ENCODE measurements at places on chromosomes 1 and 21.

DNA sequence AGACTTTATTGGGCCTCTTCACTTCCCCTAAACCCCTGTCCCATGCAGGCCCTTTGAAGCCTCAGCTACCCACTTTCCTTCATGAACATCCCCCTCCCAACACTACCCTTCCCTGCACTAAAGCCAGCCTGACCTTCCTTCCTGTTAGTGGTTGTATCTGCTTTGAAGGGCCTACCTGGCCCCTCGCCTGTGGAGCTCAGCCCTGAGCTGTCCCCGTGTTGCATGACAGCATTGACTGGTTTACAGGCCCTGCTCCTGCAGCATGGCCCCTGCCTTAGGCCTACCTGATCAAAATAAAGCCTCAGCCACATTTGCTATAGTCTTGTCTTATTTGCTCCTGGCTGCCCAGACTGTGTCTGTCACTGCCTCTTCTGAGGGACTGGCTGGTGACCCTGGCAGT, 5.5 kb downstream of the GSTM4 start:
- no peak for DNase-seq

DNA sequence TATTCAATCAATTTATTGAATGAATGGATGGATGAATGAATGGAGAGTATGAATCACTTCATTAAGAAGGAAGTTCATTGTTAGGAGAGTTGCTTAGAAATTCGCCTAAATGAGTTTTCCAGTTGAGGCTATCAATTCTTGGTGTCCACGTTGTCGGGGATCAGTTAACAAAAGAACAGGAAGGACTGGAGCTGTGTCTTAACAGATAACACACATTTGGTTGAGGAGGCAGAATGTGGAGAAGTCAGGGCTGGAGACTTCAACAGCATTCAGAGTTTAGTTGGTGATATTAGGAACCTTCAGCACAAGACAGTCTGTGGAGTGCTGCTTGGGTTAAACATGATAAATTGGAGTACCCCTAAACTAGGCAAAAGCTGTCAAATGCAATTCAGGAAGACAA, 33.7 kb downstream of the ZBTB18 start:
- no peak for DNase-seq

GRCh38 chr1:48442864-48443619, 29.0 kb downstream of the SPATA6 start:
- no peak for DNase-seq

DNA sequence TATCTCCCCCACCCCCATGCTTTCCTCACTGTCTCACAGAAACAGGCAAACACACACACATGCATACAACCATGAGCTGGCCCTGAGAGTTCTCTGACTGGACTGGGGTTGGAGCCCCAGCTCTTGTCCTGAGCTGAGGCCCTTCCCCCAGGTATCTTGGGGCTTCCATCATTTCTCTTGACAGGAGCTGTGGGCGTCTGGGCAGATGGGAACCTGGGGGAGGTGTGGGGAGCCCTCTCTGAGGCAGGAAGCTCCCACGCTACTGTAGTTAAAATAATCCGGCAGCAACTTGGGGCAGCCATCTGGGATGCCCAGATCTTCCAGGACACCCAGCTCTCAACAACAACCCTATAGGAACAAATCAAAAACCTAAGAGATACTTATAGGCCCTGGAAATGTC, 2.7 kb upstream of the KIF21B start:
- DNase-seq, result no peak

DNA sequence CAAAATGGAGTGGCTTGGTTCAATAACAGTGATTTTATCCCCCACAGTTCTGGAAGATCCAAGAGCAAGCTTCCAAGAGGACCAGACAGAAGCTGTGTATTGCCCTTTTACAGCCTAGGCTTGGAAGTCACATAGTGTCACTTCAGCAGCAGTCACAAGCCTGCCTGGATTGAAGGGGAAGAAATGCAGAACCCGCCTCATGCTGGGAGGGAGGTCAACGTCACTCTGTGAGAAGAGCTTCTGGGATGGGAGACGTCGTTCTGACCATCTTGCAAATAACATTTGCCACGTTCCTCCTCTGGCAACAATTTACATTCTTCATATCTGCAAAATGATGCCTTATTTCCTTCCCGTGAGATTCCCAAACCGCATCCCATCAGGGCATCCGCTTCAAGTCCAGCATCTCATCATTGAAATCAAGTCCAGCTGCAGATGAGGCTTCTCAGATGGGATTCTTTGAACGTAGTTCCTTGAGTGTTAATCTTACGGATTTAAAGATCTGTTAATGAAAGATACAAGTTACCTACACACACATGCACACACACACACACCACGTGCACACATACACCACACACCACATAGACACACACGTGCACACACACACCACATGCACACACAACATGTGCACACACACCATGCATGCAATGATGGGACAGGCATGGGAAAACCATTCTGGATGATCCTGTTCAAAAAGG, 23.9 kb upstream of the KIF1B start:
- no peak for DNase-seq

- DNase-seq, result no peak
These were observed 90.0 kb downstream of the NOS1AP start for GRCh38 chr1:162159515-162159914.

GRCh38 chr1:98217601-98218000, 296.8 kb upstream of the DPYD start:
- DNase-seq, result no peak

GRCh38 chr1:163531345-163531744, 209.6 kb downstream of the NUF2 start:
- DNase-seq, result no peak

GRCh38 chr1:231779081-231779480, 152.5 kb downstream of the DISC1 start:
- DNase-seq, result no peak

DNA sequence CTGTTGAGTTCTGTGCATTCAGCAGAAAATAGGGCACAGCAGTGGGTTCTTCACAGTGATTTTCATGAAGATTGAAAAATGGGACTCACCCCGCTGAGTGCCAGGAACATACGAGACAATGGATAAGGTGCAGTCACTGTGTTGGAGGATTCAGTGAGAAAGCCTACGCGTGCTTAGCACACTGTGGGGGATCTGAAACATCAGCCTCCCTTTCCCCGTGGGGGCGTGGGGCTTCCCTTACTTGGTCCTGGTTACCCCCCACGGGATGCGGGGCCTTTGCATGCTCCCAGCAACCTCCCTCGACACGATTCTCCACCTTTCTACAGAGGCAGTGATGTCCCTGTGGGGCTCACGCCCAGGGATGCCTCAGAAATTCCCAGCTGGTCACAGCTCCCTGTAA, 252.2 kb upstream of the C1orf174 start:
- DNase-seq, result no peak

GRCh38 chr1:161330346-161330745, 16.2 kb downstream of the SDHC start:
- no peak for DNase-seq

DNA sequence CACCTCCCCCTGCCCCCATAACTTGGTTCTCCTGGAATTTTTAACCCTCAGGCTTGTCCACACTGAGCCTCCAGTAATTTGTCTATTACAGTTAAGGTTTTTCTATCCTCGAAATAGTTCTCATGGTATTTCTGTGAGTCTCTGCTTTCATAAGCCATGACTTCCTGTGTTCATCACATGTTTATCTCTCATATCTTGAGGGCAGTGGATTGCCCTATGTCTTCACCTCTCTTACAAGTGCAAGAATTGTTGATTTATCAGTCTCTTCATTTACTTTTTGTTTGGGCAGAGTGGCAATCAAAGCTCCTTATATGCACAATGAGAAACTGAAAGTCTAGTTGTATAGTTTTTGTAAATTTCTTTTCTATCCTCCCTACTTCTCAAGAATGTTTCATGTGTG, 328.4 kb downstream of the PLA2G4A start:
- no peak for DNase-seq

GRCh38 chr1:201877877-201878401, 10.8 kb upstream of the SHISA4 start:
- DNase-seq, result no peak

DNA sequence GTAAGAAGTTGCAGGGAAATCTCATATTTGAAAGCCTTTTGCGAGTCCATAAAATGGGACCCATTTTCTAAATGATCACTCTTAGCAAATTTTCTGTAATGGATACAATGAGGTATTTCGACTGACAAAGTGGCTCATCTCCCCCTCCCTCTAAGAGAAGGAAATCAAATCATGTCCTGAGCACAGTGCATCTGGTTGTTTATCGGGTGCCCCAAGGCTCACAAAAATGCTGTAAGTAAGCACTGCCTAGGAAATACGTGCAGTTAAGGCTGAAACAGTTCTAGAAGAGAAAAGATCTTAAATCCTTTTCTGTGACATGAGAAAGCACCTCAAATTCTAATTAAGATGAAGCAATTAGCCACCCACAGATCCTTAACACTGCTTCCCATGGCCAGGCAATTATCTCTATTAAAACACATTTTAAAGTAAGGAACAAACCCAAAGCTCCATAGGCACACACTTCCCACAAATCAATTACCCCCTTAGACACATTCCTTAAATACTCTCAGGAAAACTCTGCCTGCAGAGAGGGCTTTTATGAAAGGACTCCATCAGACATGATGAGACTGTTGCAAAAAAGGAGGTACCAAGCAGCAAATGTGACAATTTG, 216.3 kb downstream of the KCNH1 start:
- DNase-seq, result no peak

DNA sequence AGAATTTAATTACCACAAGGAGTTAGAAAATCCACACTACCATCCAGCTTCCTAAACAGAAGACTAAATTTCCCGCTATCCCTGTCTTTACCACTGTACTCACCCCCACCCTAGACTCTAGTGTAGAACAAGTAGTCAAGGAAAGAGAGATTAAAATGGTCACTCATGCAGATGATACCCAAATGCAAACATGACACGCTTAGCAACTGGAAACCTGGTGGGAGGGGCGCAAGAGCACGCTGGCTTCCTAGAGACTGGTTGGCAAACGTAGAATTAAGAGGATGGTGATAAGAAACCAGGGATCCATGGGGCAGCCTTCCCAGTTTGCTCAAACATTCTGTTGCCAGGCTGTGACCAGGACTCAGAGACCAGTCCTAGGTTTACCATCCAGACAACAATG, 9.9 kb upstream of the LDLRAD1 start:
- no peak for DNase-seq

DNA sequence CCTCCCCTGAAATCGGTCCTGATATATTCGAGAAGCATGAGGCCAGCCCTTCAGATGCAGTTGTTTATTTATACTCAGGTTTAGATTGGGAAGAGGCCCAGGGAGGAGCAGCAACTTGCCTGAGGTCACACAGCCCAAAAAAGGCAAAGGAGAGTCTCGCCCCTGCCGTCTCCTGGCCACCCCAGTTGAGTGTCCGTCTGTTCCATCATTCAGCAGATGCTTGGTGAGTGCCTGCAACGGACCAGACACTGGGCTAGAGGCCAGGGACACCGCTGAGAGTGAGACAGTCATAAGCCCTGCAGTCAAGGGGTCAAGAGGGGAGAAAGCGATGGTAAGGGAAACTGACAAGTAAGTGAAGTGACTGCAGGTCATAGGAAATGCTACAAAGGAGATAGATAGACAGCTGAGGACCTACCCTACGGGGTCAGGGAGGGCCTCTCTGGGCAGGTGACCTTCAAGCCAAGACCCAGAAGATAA, 15.4 kb upstream of the SELENON start:
- DNase-seq, result no peak

- no peak for DNase-seq
These were observed 1.2 kb upstream of the KCNE1 start for GRCh38 chr21:34513129-34513675.

DNA sequence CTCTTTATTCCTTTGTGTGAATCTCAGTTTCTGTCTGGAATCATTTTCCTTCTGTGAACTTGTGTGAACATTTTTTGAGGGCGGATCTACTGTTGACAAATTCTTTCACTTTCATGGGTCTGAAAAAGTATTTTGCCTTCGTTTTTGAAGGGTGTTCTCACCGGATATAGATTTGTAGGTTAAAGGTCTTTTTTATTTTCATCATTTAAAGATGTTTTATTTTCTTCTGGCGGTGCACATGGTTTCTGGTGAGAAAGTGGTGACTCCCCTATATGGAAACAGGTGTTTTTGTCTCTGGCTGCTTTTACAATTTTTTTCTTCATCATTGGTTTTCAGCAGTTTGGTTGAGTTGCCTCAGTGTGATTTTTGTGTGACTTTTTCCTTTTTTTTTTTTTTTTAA, 94.9 kb downstream of the DYRK1A start:
- DNase-seq, result no peak

GRCh38 chr1:183871142-183871541, 66.2 kb downstream of the RGL1 start:
- DNase-seq, result no peak

GRCh38 chr1:183710333-183710732, 57.2 kb upstream of the APOBEC4 start:
- DNase-seq, result no peak

DNA sequence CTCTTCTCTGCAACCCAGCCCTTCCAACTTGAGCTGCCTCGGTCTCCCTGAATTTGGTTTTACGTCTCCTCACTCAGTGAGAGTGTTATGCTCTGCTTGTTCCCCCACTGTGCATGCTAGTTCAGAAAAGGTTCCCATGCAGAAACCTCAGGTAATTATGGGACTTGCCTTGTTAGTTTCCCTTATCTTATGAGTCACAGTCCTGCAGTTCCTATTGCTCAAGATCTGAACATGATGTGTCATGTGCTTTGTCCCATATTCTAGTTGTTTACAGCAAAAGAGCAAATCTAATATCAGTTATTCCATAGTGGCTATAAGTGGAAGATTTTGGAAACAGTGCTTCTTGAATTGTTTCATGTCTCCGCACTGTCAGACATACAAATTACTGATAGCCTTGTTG, 74.4 kb downstream of the DUSP10 start:
- DNase-seq, result no peak

DNA sequence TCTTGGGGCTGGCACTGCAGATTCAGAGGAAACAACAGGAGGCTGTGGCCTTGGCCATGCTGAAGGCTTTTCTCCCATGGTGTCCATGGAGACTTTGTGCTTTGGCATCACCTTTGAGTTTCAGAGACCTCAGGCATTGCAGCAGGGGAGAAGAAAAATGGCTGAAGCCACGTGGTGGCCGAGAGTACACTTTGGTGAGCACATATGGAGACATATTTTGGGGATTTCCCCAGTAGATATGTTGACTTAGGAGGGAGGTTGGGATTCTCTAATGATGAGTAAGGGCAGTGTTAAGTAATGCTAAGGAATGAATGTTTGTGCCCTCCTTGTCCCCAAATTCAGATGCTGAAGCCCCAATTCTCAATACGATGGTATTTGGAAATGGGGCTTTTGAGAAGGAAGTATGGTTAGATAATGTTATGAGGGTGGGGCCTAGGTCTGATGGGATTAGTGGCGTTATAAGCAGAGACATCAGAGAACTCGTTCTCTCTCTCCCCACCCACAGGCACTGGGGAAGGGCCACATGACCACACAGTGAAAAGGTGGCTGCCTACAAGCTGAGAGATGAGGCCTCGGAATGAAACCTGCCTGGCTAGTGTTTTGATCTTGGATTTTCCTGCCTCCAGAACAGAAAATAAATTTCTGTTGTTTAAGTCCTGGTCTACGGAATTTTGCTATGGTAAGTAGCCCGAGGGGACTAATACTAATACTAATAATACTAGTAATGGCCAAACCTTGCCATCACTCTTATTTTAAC, 98.6 kb downstream of the TBX19 start:
- no peak for DNase-seq

GRCh38 chr1:18880585-18880984, 21.1 kb upstream of the TAS1R2 start:
- DNase-seq, result no peak

GRCh38 chr1:177934927-177935326, 34.9 kb downstream of the SEC16B start:
- DNase-seq, result no peak

- DNase-seq, result no peak
These were observed 4.5 kb downstream of the EPHA2 start for GRCh38 chr1:16151196-16151994.
